T-cell (primary cell): ENCODE measurements at places on chromosomes 7 and 10.

- DNase-seq: no peak
- H3K27me3 ChIP-seq: peaks cover 36% of the 10 kb centered on the region
- H3K4me3 ChIP-seq: no peak overlapping the region
- no peak overlapping the region for H3K27ac ChIP-seq
- no peaks in the 10 kb centered on the region for H3K36me3 ChIP-seq
Measured at GRCh38 chr10:26212511-26212910, 4.1 kb upstream of the GAD2 start.

DNA sequence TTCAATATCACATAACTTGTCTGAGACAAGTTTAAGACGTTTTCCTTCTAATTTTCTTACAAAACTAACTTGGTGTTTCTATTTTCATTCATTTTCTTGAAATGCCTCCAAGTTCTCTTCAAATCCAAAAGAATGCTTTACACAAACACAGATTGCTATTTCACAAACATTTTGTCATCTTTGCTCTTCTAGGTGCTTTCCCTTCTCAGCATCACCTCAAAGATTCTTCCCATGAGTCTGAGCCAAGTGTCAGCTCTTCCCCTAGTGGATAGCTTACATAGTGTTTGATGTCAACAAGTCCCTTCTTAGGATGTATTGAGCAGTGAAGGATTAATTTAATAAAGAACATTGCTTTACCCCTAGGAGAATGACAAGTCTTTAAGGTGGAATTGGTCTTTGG is 38.1 kb upstream of the SEMA3A start:
- no peak for DNase-seq
- no peak overlapping the region for H3K4me3 ChIP-seq
- no peaks in the 10 kb centered on the region for H3K36me3 ChIP-seq
- H3K4me1 ChIP-seq: no peaks in the 10 kb centered on the region
- no peak overlapping the region for H3K27ac ChIP-seq

DNA sequence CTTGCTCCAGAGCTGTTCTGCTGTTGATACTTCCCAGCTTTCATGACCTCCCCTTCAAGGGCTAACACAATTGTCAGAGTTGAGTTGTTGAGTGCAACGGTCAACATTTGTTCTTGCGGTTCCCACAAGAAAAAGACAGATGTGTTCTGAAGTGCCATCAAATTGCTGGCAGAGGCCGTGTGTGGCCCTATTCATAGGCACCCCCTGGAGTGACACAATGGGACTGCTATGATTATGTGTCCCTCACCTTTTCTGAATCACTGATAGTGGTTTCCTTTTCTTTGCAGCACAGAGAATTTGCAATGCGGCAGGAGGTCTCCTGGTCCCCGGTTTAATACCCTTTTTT is 5.8 kb upstream of the IGFBP1 start:
- H3K36me3 ChIP-seq: no peaks in the 10 kb centered on the region
- H3K4me3 ChIP-seq: no peak overlapping the region
- no peaks in the 10 kb centered on the region for H3K4me1 ChIP-seq
- no peak overlapping the region for H3K27ac ChIP-seq
- H3K27me3 ChIP-seq: peaks cover 17% of the 10 kb centered on the region
- DNase-seq: no peak

GRCh38 chr10:132987671-132988571 is 45.6 kb upstream of the CFAP46 start:
- no peaks in the 10 kb centered on the region for H3K36me3 ChIP-seq
- H3K4me1 ChIP-seq: no peaks in the 10 kb centered on the region
- H3K27ac ChIP-seq: no peak overlapping the region
- no peak for DNase-seq
- H3K4me3 ChIP-seq: no peak overlapping the region

DNA sequence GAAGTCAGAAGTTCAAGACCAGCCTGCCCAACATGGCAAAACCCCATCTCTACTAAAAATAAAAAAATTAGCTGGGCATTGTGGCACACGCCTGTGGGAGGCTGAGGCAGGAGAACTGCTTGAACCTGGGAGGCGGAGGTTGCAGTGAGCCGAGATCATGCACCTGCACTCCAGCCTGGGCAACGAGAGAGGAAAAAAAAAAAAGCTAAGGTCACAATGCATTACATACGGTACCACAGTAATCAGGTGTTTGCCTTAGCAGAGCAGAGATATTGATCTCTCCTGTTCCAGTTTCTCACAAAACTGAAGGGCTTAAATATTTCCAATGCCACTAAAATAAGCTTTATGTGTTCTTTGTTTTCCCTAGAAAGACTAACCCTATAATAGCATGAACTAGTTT is 7.5 kb downstream of the PDZD8 start:
- no peak overlapping the region for H3K27ac ChIP-seq
- DNase-seq: no peak
- no peak overlapping the region for H3K4me3 ChIP-seq
- H3K4me1 ChIP-seq: peaks cover 8% of the 10 kb centered on the region
- H3K27me3 ChIP-seq: no peaks in the 10 kb centered on the region

- H3K27me3 ChIP-seq: no peaks in the 10 kb centered on the region
- no peak overlapping the region for H3K4me3 ChIP-seq
- no peak for DNase-seq
- H3K27ac ChIP-seq: no peak overlapping the region
Measured at GRCh38 chr7:133931053-133931452, 196.1 kb upstream of the LRGUK start.

DNA sequence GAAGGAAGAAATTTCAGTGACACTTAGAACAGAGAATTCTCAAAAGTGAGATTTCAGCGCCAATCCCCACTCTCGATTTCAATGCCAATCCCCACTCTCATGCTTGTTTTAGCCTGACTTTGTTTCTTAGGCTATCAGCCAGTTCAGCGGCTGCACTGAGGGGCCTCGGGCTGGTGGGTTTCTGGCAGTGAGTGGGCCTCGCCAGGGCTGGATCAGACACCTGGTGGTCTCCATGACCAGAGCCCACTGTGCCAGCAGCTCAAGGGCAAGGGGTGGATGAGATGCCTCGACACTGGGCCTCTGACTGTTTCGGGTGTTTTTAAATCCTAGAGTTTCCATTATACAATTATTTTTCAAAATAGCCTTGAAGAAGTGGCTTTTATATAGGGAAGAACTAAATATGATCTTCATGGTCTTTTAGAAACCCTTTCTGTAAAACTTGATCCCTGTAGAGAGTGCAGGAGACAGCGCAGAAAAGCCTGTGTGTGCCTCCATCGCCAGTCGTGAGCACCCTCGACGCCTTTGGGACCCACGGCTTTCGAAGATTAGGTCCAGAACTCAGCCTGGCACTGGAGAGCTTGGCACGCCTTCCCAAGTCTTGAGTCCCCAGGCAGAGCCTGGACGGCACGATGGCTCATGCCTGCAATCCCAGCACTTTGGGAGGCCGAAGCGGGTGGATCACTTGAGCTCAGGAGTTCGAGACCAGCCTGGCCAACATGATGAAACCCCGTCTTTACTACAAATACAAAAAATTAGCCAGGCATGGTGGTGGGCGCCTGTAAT is 76.2 kb downstream of the INPP5A start:
- H3K27ac ChIP-seq: no peak overlapping the region
- H3K36me3 ChIP-seq: peaks cover 4% of the 10 kb centered on the region
- no peak overlapping the region for H3K4me3 ChIP-seq
- no peak for DNase-seq
- peaks cover 39% of the 10 kb centered on the region for H3K4me1 ChIP-seq

DNA sequence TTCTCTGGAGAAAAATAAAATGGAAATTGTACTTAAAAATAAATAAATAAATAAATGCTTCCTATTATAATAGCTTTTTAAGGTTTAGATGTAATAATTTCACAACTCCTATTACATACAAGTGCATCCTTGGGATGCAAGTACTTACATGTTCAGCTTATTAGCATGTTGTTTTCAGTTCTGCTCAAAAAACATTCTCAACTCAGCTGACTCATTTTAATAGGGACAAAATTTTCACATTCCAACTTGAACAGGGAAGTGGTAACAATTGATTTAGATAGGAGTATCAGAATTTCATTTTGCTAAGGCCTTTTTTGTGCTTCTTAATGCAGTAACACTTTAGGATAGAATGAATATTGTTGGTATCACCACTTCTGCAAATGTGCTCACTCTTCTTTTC is 16.7 kb upstream of the PAPSS2 start:
- H3K27ac ChIP-seq: no peak overlapping the region
- no peak overlapping the region for H3K4me3 ChIP-seq
- no peak for DNase-seq
- no peaks in the 10 kb centered on the region for H3K27me3 ChIP-seq
- no peaks in the 10 kb centered on the region for H3K4me1 ChIP-seq
- H3K36me3 ChIP-seq: no peaks in the 10 kb centered on the region

GRCh38 chr7:73569042-73569608 is 9.3 kb downstream of the TBL2 start:
- no peak overlapping the region for H3K27ac ChIP-seq
- peaks cover 48% of the 10 kb centered on the region for H3K36me3 ChIP-seq
- no peak overlapping the region for H3K4me3 ChIP-seq
- H3K4me1 ChIP-seq: peaks cover 12% of the 10 kb centered on the region
- DNase-seq: no peak
- no peaks in the 10 kb centered on the region for H3K27me3 ChIP-seq

DNA sequence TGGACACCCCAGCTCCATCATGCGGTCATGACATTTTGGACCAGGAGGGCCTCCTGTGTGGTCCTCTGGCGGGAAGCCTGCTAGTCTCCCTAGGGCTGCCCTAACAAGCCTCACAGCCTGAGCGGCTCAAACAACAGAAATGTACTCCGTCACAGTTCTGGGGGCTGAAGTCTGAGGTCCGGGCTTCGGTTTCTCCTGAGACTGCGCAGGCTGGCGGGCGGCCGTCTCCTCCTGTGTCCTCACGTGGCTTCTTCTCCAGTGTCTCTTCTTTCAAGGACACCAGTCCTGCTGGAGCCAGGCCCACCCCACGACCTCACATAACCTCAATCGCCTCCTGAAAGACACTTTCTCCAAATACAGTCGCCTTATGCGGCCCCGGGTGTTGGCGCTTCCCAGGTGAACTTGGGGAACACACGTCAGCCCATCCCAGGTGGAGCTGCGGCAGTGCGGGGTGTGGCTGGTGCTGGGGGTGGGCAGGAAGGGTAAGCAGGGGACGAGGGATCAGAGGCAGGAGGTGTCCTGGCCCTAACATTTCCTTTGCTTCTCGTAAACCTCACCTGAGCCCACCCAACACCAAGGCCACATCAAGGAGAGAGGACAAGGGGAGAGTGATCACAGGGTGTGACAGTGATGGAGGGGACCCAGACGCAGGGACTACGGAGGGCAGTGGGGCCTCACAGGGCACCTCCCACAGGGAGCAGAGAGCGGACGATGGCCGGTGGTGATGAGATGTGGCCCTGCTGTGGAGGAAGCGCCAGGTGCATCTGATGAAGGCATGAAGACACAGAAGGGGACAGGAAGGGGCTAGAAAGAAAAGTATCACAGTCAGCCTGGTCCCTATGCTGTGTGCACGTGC is 580.6 kb downstream of the PTPRN2 start:
- H3K27ac ChIP-seq: no peak overlapping the region
- H3K4me3 ChIP-seq: no peak overlapping the region
- H3K4me1 ChIP-seq: no peaks in the 10 kb centered on the region
- H3K27me3 ChIP-seq: no peaks in the 10 kb centered on the region
- H3K36me3 ChIP-seq: no peaks in the 10 kb centered on the region
- DNase-seq: no peak

GRCh38 chr7:441684-442421 is 77.8 kb downstream of the PDGFA start:
- no peak for DNase-seq
- no peak overlapping the region for H3K4me3 ChIP-seq
- no peaks in the 10 kb centered on the region for H3K4me1 ChIP-seq
- peaks cover 9% of the 10 kb centered on the region for H3K27me3 ChIP-seq
- no peaks in the 10 kb centered on the region for H3K36me3 ChIP-seq

GRCh38 chr7:82629583-82629982 is 186.0 kb upstream of the CACNA2D1 start:
- no peak overlapping the region for H3K4me3 ChIP-seq
- no peaks in the 10 kb centered on the region for H3K27me3 ChIP-seq
- DNase-seq: no peak
- no peak overlapping the region for H3K27ac ChIP-seq
- no peaks in the 10 kb centered on the region for H3K4me1 ChIP-seq

GRCh38 chr7:223118-223800 is 30.9 kb downstream of the FAM20C start:
- no peaks in the 10 kb centered on the region for H3K36me3 ChIP-seq
- peaks cover 13% of the 10 kb centered on the region for H3K27me3 ChIP-seq
- no peaks in the 10 kb centered on the region for H3K4me1 ChIP-seq
- H3K4me3 ChIP-seq: no peak overlapping the region
- DNase-seq: no peak

- H3K36me3 ChIP-seq: peaks cover 17% of the 10 kb centered on the region
- no peak for DNase-seq
- H3K27ac ChIP-seq: no peak overlapping the region
- H3K27me3 ChIP-seq: no peaks in the 10 kb centered on the region
Measured at GRCh38 chr7:149427893-149428292, 33.0 kb downstream of the ZNF777 start.

GRCh38 chr7:101936223-101936610 is 118.8 kb downstream of the CUX1 start:
- H3K4me1 ChIP-seq: no peaks in the 10 kb centered on the region
- no peak for DNase-seq
- no peak overlapping the region for H3K27ac ChIP-seq
- H3K4me3 ChIP-seq: no peak overlapping the region

- no peak overlapping the region for H3K4me3 ChIP-seq
- H3K36me3 ChIP-seq: no peaks in the 10 kb centered on the region
- no peak for DNase-seq
- H3K4me1 ChIP-seq: no peaks in the 10 kb centered on the region
- H3K27ac ChIP-seq: no peak overlapping the region
Measured at GRCh38 chr10:33893506-33893905, 559.0 kb upstream of the NRP1 start.

GRCh38 chr10:60618861-60619260 is 159.4 kb upstream of the CDK1 start:
- no peak for DNase-seq
- H3K4me3 ChIP-seq: no peak overlapping the region
- H3K27ac ChIP-seq: no peak overlapping the region
- no peaks in the 10 kb centered on the region for H3K4me1 ChIP-seq
- H3K36me3 ChIP-seq: no peaks in the 10 kb centered on the region

GRCh38 chr10:128922619-128923196 is 544.3 kb upstream of the MGMT start:
- H3K27me3 ChIP-seq: no peaks in the 10 kb centered on the region
- no peaks in the 10 kb centered on the region for H3K36me3 ChIP-seq
- no peak for DNase-seq
- H3K27ac ChIP-seq: no peak overlapping the region
- no peaks in the 10 kb centered on the region for H3K4me1 ChIP-seq

- H3K36me3 ChIP-seq: no peaks in the 10 kb centered on the region
- no peak overlapping the region for H3K27ac ChIP-seq
- no peak for DNase-seq
- H3K4me3 ChIP-seq: no peak overlapping the region
Measured at GRCh38 chr7:55144333-55145317, 125.8 kb downstream of the EGFR start.

- DNase-seq: no peak
- no peaks in the 10 kb centered on the region for H3K27me3 ChIP-seq
- H3K4me3 ChIP-seq: no peak overlapping the region
- no peaks in the 10 kb centered on the region for H3K4me1 ChIP-seq
- H3K36me3 ChIP-seq: no peaks in the 10 kb centered on the region
Measured at GRCh38 chr10:52959810-52960209, 187.2 kb upstream of the MBL2 start.

GRCh38 chr7:149218469-149219420 is 20.7 kb upstream of the ZNF212 start:
- no peak overlapping the region for H3K27ac ChIP-seq
- no peak overlapping the region for H3K4me3 ChIP-seq
- H3K36me3 ChIP-seq: peaks cover 61% of the 10 kb centered on the region
- DNase-seq: no peak
- no peaks in the 10 kb centered on the region for H3K4me1 ChIP-seq

- no peak for DNase-seq
- no peaks in the 10 kb centered on the region for H3K27me3 ChIP-seq
- no peak overlapping the region for H3K4me3 ChIP-seq
- H3K27ac ChIP-seq: no peak overlapping the region
- H3K36me3 ChIP-seq: no peaks in the 10 kb centered on the region
Measured at GRCh38 chr10:33093362-33093761, 135.3 kb upstream of the ITGB1 start.
